PC-9 (cell line): ENCODE measurements at places on chromosomes 2 and 18. TPM values are rescaled to one million over a fixed set of nuclear protein-coding genes. Genes with fewer than 3 reads are reported as not detected.

DNA sequence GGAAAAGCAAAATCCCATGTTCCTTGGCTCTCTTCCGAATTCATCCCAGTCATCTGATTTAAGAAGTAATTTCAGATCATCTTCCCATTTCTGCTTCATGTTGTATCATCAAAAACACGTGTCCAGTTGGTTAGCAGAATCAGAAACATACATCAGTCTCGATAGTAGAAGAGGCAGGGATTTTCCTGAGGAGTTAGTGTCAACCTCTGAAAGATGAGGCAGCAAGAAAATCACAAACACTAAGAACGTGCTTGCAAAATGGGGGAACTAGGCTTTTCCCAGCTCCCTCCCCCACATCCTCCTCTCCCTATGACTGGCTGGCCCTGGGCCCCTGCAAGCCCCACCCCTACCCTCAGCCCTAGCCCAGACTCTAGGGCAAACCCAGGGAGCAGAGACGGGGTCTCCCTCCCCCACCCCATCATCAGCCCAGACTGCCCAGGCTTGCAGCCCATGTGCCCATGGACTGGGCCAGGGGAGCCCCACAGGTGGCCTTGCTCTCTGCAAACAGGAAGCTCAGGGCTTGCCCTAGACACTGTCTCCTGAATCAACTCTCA is 161.0 kb upstream of the ID2 start:
- H3K36me3 ChIP-seq: no peaks in the 10 kb centered on the region
- no peak overlapping the region for H3K27ac ChIP-seq
- DNase-seq: no peak

- peak; percentile 82 for DNase-seq
- peak overlapping the region; percentile 79 for H3K4me3 ChIP-seq
- H3K4me1 ChIP-seq: peaks cover 43% of the 10 kb centered on the region
- H3K27ac ChIP-seq: peak overlapping the region; percentile 90
- H3K27me3 ChIP-seq: no peaks in the 10 kb centered on the region
These were observed 845 bp upstream of the CDC42EP3 start for GRCh38 chr2:37672104-37672869.

The PSMA8 gene
- not detected in 2 replicates for total RNA-seq

The AKAIN1 gene
- not detected in 2 replicates for total RNA-seq

DNA sequence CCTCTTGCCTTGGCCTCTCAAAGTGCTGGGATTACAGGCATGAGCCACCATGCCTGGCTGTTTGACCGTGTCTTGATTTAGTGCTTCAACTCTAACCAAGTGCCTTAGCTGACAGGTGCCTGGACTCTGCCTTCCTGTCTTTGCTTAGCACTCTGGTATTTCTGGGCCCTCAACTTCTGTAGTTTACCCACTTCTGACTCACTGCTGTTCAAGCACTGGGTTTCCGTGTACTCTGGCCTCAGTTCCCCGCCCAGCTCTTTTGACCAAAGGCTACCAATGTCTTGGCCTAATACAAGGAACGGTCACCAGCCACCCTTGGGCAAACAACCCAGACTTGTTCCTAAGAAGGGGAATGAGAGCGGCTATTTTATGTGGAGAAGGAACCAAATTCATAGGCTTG is 35.7 kb upstream of the CABLES1 start:
- peaks cover 56% of the 10 kb centered on the region for H3K4me1 ChIP-seq
- no peak overlapping the region for H3K4me3 ChIP-seq
- no peaks in the 10 kb centered on the region for H3K36me3 ChIP-seq
- H3K27ac ChIP-seq: peak overlapping the region; percentile 79

DNA sequence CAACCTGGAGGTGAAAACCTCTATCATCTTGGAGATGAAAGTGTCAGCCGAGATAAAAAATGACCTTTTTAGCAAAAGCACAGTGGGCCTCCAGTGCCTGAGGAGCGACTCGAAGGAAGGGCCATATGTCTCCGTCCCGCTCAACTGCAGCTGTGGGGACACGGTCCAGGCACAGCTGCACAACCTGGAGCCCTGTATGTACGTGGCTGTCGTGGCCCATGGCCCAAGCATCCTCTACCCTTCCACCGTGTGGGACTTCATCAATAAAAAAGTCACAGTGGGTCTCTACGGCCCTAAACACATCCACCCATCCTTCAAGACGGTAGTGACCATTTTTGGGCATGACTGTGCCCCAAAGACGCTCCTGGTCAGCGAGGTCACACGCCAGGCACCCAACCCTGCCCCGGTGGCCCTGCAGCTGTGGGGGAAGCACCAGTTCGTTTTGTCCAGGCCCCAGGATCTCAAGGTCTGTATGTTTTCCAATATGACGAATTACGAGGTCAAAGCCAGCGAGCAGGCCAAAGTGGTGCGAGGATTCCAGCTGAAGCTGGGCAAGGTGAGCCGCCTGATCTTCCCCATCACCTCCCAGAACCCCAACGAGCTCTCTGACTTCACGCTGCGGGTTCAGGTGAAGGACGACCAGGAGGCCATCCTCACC is 90.2 kb downstream of the SH3BP4 start:
- no peaks in the 10 kb centered on the region for H3K27me3 ChIP-seq
- H3K36me3 ChIP-seq: peaks cover 55% of the 10 kb centered on the region
- no peak overlapping the region for H3K4me3 ChIP-seq

The CHMP1B gene
- 68.0 and 73.6 TPM in 2 replicates for total RNA-seq

The UGT1A5 gene
- 71.3 and 91.2 TPM in 2 replicates for total RNA-seq

GRCh38 chr2:230928701-230929380 is 3.8 kb upstream of the GPR55 start:
- no peaks in the 10 kb centered on the region for H3K4me1 ChIP-seq
- no peak overlapping the region for H3K4me3 ChIP-seq
- DNase-seq: no peak
- peaks cover 31% of the 10 kb centered on the region for H3K27me3 ChIP-seq

The PHLPP1 gene
- total RNA-seq: 21.1 and 21.3 TPM in 2 replicates

DNA sequence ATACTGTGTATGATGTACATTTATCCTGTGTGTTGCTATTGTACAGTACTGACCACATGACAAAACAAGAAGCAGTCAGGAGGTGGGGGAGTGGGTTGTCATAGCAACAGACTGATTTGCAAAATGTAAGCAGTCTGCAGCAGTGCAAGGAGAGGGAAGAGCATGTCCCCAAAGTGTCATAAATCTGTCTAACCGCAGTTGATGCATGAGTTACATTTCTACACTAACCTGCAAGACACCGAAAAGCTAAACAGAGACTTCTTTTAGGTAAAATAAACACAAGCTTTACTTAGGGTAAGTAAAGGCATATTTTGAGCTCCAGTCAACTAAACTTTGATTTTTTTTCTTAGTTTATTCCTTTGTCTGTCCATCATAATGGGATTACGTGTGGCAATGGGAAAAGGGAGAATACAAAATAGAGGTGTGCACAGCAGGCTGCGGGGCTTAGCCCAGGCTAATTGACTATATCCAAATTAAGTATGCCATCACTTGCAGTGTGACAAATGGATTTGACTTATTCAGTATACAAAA is 134.5 kb downstream of the MEIS1 start:
- no peaks in the 10 kb centered on the region for H3K36me3 ChIP-seq
- 0 out of 2 replicates have a peak, but pooled peaks cover under 1% of the 10 kb centered on the region for H3K4me1 ChIP-seq
- no peak overlapping the region for H3K27ac ChIP-seq
- no peak overlapping the region for H3K4me3 ChIP-seq

GRCh38 chr2:225806105-225806504 is 406.6 kb downstream of the NYAP2 start:
- no peak overlapping the region for H3K27ac ChIP-seq
- H3K4me3 ChIP-seq: no peak overlapping the region
- no peaks in the 10 kb centered on the region for H3K36me3 ChIP-seq
- DNase-seq: no peak
- no peaks in the 10 kb centered on the region for H3K27me3 ChIP-seq

The CCDC148 gene
- 1.8 and 2.3 TPM in 2 replicates for total RNA-seq
